ENCODE measurements at places on chromosomes 3 and 15.
A peak's percentile ranks its signal among the peaks of the same experiment; 100 is the strongest.

DNA sequence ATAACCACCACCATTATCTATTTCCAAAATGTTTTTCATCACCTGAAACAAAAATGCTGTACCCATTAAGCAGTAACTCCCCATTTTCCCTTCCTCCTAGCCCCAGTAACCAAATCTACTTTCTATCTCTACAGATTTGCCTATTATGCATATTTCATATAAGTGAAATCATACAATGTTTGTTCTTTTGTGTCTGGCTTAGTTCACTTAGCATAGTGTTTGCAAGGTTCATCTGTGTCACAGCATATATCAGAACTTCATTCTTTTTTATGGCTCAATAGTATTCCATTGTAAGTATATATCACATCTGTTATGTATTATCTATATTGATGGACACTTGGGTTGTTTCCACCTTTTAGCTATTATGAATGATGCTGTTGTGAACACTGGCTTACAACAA, 16.7 kb upstream of the GMPPB start:
- DNase-seq = no peak

DNA sequence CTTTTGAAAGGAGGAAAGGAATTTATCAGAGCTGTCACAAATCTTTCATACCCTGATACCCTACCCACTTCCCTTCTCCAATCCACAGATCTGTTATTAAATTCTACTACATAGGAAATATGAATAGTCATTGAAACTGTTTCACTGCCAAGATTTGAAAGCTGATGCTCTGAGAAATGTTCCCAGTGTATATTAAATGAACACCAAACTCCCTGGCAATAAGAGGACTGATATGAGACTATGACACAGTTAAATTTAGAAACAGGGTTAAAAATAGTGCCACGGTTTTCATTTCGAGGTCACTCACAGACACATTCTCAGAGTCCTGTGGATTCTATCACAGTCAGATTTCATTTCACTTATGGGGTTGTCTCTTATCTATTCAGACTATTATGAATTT, 27.2 kb upstream of the GBE1 start:
- no peak for DNase-seq

DNA sequence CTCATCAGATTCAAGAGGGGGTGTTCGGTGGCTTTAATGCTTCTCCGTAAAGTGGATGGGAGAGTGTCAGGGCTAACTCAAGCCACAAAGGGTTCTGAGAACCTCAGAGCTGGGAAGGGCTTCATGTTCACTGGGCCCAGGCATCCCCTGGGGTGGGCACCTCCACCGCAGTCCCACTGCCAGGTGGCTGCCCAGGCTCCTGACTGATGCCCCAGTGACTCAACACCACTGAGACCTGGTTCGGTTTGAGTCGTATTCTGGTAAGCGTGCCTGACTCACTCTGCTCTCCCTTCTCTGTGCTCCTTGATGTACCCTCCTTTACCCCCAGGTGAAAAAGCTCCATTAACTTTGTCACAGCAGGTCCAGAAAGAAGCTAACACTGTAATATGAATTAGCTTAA, 304.6 kb downstream of the RPLP1 start:
- DNase-seq = no peak

DNA sequence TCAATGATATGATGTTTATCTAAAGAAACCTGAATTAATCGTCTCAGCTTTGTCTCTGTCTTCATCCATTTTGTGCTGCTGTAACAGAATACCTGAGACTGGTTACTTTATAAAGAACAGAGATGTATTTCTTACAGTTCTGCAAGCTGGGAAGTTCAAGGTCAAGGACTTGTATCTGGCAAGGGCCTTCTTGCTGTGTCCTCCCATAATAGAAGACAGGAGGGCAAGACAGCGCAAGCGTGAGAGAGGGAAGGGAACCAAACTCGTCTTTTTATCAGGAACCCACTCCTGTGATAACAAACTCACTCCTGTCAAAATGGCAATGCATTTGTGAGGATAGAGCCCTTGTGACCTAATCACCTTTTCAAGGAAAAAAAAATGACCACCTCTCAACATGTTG, 131.5 kb downstream of the GHSR start:
- no peak for DNase-seq

DNA sequence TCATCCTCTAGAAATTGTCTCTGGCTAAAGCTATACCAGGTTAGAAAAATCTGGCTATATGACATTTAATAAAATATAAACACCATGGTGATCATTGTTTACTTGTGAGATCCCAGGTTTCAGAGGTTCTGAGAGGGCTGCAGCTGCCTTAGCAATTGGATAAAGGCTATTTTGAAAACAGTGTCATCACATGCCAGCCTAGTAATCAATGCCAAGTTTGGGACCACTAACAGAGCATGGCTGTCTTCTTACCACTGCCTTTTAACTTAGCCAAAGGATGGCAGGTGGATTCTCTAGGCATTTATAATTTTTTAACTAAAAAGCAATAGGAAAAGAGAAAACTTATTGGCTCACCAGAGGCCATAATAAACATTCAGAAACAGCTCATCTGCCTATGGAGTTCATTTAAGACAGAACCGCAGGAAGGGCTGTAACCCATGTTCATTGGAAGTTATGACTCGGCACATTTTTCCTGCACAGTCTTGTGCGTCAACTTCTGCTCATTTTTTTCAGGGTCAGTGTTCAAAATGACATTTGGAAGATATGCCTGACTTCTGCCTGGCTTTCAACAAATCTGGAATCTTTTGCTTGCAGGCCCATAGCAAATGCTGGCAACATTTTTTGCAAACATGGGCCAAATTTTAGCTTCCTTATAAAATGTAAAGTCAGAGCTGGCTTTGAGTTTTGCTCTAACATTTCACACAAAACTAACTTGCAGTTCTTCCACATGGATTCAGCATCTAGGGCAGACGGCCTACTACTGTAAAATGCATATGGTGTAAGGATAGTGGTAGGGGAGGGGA, 476.0 kb upstream of the TBL1XR1 start:
- DNase-seq = peak; percentile 65

GRCh38 chr15:31266712-31267111, 59.9 kb upstream of the KLF13 start:
- no peak for DNase-seq

Data from hematopoietic multipotent progenitor cell treated with erythropoietin and hydrocortisone succinate and interleukin-3 and kit ligand, for 8 days (in vitro differentiated cells).